ENCODE measurements at places on chromosomes 5 and 9.

DNA sequence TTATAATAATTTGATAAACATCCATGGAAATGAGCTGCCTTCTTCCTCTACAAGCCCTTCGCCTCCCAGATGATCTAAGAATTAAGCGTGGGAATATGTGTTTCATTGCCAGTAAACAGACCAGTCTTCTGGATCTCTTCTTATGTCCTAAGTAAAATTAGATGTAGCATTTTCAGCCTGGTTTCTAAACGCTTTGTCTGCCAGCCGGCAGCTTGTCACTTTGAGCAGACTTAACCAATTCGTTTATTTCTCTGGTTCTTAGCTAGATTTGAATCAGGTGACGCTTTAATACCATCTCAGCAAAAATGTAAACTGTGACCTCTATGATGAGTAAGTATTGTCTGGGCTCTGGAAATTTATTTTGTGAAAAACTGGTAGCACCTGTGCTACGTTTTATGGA is 380.6 kb upstream of the NUDT12 start:
- DNase-seq: peak; percentile 83

DNA sequence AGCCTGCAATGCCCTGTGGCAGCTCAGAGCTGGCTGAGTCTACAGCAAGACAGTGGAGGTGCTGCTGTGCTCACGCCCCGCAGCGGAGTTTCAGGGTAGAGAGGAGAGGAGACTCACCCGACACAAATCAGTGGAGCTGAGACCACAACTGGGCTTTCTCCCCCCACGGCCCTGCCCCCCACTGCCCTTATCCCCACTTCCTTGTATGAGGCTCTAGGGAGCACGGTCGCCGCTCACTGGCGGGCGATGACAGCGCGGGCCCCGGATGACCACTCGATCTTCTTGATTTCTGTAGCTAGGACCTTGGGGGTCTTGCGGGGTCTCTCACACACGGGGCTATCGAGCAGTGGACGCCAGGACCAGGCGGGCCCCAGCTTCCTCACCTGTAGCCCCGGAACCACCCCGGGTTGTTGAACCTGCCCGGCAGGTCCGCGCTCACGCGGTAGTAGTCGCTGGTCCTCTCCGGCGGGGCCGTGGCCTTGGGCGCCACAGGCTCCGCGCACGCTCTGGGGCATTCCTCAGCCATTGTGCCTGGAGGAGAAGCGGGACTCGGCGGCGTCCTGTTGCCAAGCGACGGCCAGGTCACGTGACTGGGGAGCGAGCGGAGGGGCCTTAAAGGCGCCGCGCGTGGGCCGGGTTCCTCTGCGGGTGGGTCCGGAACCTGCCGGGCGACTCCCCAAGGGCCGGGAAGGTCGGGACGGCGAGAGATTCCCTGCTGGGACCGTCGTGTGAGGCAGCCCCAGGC is 984 bp upstream of the MRPS2 start:
- DNase-seq: peak; percentile 92

GRCh38 chr9:107410420-107410819 is 79.1 kb downstream of the KLF4 start:
- DNase-seq: no peak

DNA sequence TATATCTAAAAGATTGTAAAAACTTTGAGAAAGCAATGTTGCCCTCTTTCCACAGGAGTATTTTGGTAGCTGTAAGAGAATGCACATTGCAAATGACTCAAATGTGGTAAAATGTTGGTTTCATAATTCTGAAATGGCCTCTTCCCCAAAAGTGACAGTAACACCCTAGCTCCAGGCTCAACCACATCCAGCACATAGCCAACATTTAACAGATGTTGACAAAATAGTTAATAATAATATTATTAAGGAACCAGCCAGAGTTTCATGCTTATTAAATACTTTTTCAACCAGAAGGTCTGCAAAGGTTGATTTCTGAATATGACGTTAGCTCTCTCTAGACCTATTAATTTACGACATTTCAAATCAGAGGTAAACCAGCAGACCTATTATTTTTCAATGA is 1.3 kb downstream of the ANXA1 start:
- DNase-seq: no peak

DNA sequence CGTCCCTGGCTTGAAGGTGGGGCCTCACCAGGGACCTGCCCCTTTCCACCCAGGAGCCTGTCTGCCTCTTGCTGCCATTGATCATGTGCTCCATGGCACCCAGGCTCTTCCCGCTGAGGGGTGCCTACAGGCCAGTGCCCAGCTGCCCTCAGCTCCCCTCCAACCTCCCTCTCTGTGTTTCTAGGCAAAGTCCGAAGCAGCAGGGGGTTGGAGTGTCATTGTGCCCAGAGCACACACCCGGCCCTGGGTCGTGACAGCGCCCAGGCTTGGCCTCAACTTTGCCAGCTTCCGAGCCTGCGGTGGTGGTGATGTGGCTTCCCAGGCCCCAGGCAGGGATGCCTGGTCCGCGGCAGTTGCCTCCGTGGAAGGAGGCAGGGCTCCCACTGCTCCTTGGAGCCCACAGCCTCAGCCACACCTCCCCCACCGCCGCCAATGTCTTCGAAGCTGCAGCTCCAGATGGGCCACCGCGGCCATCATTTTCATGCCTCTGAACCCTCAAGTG is 52.4 kb downstream of the GTF3C4 start:
- no peak for DNase-seq

GRCh38 chr9:96413302-96414221 is 4.6 kb downstream of the ZNF367 start:
- DNase-seq: no peak

DNA sequence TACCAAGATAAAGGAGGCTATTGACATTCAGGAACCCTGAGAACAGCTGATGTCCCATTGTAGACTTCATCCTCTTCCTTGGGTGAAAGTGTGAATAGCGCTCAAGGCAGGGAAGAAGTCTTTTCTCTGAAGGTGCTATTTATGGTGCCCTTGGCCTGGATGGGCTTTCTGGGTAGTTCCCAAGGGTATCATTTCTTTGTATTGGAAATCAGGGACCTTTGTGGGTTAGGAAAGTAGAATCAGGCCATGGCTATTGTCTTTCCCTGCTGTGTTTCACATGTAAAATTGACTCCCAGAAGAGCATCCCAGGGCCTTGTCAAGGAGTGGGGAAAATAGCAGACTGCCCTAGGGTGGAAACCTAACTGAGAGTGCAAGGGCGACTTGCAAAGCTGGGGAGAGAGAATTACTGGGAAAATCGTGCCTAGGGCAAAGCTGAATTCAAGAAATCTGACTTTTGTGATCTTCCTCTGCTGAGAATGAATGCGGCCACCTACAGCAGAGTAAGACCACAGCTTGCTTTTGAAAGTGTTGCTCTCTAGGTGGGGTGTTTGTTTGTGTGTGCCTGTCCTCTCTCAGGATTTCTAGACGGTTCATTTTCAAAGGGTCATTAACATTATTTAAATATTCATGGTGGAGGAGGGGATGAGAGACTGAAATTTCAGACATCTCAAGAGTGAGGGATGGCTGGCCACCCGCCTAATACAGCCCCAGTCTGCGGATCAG is 160.6 kb downstream of the C9orf152 start:
- DNase-seq: no peak

GRCh38 chr5:112228667-112229066 is 190.4 kb downstream of the EPB41L4A start:
- DNase-seq: peak; percentile 63

- peak; percentile 77 for DNase-seq
Observed at GRCh38 chr5:176781054-176781375, 29.3 kb upstream of the UNC5A start.

- no peak for DNase-seq
Observed at GRCh38 chr5:26310415-26310814, 728.0 kb downstream of the CDH9 start.

DNA sequence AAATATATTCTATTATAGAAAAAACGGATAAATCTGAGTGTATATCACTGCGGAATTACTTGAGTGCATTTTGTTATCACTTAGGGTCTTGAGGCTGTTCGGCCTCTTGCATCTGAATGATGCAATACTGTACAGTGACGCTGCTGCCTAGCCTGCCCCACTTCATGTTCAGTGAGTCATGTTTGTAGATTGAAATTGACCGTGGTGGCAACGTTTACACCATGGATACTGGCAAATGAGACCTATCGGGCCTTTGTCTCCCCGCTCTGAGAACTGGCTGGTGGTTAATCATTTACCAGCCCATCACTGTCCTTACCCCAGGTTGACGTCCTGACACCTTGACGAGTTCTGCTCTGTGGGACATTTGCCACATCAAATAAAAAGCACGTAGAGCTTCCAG is 510.1 kb upstream of the ADAMTS16 start:
- DNase-seq: no peak

DNA sequence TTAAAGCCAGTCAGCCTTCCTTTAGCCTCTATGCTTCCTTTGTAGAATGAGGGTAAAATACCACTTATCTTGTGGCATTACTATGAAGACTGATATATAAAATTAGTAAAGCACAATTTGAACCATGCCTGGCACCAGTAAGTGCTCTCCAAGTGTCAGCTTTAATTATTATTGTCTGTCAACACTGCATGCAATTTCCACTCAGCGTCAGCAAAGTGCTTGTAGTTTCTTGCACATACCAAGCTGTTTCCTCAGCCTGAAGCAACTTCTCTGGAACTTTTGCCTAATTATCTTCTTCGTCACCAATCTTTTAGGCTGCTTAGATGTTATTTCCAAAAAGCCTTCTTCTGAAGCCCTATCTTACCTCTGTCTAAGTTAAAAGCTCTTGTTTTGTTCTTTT is 177.3 kb downstream of the CDC42SE2 start:
- DNase-seq: no peak

GRCh38 chr9:106954558-106954957 is 91.6 kb downstream of the ZNF462 start:
- DNase-seq: no peak

DNA sequence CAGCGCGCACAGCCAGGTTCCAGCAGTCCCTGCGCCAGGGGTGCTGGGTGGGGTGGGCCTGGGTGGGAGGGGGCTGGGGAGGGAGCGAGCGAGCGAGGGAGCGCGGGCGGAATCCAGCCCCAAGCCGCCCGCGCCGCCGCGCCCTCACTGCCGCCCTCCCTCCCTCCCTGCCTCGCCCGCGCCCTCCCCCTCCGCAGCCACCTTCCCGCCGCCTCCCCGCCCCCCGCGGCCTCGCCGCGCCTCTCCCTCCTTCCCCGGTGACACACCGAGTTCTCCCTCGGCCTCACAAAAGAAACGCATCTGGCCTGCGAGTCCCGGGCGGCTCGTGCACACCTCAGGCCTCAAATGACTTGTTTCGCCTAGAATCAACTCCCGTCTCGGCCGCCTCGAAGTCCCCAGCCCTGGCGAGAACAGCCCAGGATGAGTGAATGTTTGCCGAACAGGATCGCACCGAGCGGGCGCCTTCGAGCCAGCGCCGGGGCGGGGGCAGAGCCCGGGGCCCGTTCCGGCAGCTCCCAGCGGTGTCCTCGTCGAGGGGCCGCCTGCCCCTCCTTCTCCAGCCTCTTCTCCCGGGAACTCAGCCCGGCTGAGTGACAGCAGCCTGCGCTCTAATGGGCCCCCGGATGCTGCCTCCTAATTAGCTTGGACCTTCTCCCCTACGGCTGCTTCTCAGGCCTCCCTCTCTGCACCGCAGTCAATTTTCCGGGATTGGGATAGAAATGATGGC is 371 bp upstream of the PITX1 start:
- no peak for DNase-seq
